Amniotic epithelial cell (primary cell): ENCODE measurements at places on chromosomes 12 and 14.

- DNase-seq, result no peak
Observed at GRCh38 chr14:28243600-28243999, 523.0 kb upstream of the FOXG1 start.

DNA sequence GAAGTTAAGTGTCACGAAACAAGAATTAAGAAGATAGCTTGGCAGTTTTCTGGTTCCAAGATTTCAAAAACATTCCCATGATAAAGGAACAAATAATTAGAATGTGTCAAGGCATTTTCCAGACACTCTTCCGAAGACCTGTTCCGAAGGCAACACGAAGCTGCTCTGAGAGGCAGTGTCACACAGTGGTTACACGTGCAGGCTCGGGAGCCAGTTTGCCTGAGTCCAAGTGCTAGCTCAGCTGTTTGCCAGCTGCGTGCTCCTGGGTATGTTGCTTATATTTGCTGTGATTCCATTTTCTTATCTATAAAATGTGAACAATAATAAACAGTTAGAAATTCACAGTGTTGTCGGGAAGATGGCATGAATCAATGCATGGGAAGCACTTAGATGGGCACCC, 217.9 kb upstream of the GRIP1 start:
- no peak for DNase-seq

DNA sequence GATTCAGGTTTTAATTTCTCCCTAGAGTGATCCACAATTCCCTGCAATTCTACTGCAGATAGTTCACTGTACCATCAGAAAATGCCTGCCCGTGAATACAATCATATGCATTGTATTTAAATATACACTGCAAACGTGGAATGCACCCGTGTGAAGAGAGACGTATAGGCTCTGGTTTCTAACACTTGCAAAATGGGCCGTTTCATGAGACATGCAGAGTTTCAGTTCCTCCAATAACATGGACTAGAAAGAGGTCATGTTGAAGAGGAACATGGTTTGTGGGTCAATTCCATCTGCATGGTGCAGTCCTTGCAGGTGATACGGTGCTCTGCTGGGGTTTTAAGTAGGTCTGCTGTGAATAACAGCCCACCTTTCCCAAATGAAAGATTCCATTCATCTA, 373.3 kb downstream of the TMEM132D start:
- no peak for DNase-seq

GRCh38 chr12:113612076-113612728, 140.5 kb upstream of the LHX5 start:
- no peak for DNase-seq

DNA sequence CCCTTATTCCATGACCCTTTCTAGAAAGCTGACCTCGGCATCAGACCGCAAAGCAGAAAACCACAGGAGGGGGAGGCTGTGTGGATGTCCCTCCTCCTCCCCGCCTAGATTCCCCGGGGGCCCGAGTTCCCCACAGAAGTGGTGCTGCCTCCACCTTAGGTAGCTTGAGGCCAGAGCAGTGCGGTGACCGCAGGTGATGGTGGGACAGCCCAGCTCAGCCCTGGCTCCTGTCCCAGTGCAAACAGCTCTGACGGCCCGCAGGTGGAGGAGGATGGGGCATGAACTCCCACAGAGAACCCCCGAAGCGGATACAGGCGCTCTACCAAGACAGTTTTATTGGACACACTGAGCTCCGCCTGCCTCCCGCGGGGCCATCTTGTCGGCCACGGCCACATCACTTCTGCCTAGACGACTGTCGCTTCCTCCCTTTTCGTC, 19.5 kb downstream of the ARL6IP4 start:
- peak; percentile 11 for DNase-seq
